ENCODE measurements at places on chromosomes 6 and 20.

- no peak for DNase-seq
Observed at GRCh38 chr6:39422238-39422637, 99.7 kb upstream of the KCNK16 start.

- DNase-seq, result peak; percentile 80
Observed at GRCh38 chr20:35767683-35768481, 3.9 kb upstream of the PHF20 start.

DNA sequence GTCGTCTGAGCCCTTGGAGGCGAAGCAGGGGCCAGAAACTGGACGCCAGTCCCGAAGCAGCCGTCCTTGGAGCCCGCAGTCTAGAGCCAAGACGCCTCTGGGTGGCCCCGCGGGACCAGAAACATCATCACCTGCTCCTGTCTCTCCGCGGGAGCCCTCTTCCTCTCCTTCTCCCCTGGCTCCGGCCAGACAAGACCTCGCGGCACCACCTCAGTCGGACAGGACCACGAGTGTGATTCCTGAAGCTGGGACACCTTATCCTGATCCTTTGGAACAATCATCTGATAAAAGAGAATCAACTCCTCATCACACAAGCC lies 416 bp downstream of the RSPH4A start:
- DNase-seq, result no peak

DNA sequence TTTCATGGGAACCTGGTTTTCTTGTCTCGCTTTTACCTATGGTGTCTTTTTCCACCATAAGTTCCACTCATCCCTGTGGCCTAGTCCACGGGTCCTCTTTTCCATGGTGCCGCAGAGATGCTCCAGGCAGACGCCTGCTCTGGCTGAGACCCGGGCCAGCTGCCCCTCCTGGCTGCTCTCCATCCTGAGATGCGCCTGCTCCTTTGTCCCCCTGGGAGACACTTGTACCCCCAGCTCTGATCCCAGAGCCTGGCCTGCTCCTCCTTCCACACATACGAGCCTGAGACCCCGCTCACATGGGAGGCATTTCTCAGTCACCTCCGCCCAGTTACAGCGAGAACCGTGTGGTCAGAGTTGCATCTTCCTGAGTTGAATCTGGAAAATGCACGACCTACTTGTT lies 29.6 kb downstream of the RNASET2 start:
- DNase-seq, result no peak

DNA sequence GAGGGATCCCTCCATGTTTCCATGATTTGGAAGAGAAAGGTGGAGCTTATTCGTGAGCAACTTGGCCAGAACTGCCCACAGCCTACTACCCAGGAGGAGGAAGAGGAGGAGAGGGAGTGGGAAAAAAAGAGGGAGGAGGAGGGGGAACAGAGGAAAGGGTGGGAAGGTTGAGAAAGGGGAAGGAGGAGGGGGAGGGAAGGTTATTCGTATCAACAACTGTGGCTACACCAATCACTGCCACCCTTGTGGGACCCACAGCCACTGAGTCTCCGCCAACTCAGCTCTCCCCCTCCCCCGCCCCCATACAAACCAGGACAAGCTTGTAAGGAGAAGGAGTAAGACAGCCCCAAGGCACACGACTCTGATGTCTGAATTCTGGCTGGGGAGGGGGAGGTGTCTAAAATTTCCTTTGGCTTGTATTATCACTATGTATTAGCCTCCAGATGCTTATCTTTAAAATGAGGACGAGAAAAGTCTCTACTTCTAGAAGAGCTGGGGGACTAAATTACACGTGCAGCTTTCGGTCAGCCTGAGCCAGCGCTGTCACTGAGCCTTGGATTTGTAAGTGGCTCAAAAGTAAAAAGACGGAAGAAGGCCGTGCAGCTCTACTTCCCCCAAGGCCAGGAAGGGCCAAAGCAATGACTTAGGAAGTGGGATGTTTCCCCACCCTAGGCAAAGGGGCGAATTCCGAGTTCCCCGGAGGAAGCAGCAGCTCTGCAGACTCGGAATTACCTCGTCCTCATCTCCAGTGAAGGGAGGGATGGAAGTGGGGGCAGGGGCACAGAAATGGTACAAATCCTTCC lies 1.0 kb downstream of the FKBP1A start:
- DNase-seq, result no peak

Measured in T-cell (primary cell).